Glomerular endothelial cell (primary cell): ENCODE measurements at places on chromosomes 16 and 17.

DNA sequence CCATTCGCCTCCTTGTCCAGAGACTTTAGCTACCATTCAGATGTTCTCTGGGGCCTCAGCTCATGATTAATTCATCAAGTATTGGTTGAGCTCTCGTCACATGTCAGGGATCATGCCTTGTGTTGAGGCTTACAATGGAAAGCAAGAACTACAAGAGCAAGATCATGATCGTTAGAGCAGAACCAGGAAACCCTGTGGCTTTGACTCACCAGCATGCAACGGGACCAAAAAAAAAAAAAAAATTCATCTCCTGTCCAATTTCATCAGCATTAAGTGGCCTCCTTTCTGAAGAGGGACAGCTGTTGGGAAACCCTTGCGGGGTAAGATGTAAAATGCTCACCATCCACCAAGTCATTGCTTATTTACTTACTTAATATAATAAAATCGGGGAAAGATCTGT, 12.1 kb upstream of the USP10 start:
- no peak for DNase-seq

DNA sequence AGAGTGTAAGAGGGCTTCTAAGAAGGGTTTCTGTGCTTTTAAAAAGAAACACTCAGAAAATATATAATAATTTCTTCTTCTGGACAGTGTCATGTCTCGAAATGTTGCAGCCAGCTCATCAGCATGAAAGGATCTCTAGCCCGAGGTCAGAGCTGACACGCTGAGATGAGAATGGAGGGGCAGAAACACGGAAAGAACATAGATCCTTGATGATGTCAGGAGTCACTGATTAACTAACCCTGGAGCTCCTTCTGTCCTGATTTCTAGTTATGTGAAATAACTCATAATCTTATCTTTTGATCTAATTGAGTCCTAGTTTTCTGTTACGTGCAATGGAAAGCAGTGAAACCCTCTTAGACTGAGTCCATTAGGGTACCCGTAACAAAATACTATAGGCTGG, 10.3 kb upstream of the TOX3 start:
- DNase-seq: no peak

DNA sequence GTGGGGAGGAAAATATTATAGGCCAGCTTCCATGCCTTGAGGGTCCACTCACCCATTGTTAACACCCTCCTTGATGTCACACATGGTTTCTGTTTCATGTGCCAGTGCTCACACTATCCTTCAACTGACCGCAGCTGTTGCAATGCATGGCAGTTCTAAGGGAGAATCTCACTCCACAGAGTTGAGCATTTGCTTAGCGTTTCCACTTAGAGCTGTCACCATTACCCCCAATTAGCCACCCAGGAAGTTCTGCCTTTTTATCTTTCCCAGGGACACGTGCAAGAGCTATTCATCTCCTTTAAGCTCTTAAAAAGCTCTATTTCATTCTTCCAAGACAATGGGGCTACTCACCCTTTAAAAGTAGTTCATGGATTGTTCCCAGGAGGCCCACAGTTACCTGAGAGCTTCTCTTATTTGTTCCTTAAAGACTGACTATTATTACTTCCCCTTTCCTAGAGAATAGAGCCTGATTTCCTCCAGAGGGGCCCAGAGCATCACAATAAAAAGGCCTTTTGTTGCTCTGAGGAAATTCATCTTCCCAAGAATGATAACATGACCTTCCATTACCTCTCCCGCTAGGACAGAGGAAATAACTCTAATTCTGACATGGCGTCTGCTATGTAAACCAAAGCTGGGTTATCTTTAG, 126.8 kb downstream of the CACNG3 start:
- DNase-seq: no peak

DNA sequence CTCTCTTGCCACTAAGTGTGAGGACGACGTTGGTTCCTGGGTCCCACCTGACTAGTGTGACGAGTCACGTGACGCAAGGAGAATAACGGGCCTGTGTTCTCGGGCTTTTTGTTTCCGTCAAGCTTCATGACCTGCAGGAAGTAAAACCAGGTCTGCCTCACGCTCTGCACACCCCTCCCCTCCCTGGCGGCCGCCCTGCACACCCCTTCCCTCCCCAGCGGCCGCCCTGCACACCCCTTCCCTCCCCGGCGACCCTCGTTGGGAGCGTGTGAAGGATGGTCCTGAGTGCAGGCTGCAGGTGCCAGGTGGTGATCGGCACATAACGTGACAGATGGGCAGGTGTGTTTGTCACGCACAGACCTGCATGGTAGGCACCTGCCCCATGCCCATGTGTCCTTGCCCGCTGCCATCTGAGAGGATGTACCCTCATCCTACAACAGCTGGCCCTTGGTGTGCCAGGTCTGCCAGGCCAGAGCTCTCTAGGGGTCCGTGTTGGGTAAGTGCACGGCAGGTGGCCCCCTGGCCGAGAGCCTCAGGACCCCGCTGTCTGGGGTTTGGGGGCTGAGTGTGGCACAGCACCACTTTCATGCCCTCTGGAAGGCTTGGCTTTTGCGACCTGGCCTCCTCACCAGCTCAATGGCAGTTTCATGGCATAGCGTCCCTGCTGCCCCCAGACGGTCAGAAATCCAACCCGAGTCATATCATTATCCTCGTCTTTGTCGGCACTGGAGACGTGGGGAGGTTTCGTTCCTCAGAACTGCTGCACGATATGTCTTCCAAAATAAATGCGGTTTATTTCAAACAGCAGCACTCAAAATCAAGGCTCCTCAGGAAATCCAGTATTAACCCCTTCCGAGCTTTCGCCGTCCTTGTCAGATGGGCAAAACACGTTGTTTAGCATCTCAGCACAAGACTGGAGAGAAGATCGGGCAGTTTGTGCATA, 191.8 kb upstream of the CHMP6 start:
- DNase-seq: no peak

GRCh38 chr16:78985716-78986605, 614.6 kb downstream of the MAF start:
- no peak for DNase-seq

- DNase-seq: no peak
Measured at GRCh38 chr17:71970312-71970711, 150.5 kb upstream of the SOX9 start.

DNA sequence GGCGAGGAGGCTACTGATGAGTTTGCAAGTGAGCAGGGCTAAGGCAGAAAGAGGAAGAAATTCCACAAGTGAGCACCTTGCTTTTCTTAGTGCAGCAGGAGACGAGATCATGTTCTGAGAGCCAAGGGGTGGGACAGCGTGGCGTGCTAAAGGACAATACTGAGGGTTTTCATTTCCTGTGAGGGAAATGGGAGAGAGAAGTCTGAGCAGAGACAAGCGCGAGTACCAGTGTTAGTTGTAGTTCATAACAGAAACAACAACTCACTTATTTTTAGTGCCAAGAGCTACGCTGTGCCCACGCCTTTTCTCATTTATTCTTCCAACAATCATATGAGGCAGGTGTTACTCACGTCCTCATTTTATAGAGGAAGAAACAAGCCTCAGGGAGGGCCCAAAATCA, 2.3 kb downstream of the SPACA3 start:
- DNase-seq: no peak

DNA sequence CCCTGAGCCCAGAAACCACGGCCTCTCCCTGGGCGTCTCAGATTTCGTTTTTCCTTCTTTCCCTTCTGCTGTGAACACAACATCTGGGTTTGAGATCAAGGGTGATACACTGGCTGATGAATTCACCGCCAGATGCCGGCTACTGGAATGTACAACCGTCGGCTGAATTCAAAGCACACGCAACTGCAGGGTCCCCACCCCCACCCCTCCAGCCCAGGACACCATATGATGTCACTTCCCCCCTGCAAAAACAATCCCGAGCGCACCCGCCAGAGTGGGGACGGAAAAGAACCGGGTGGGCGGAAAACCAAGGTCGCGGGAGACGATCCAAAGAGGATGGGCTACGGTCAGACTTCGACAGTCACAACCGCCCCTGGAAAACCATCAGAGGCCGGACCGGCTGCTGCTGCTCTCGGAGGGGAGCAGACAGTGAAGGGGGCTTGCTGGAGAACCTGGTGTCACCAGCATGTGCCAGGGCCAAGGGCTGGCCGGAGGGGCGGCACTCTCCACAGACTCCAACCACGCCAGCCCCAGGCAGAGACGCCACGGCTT, 23.3 kb downstream of the CEP295NL start:
- no peak for DNase-seq

DNA sequence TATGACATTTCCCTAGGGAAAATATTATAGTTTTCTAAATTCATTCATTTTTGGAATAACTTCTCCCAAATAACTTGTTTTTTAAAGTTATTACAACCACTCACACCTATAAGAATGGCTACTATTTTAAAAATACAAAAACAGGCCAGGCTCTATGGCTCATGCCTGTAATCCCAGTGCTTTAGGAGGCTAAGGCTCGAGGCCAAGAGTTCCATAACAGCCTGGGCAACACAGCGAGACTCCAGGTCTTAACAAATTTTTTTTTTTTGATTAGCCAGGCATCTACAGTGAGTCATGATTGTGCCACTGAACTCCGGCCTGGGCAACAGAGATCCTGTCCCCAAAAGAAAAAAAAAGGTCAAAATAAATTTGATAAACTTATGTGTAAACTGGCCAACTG, 43.6 kb upstream of the YPEL2 start:
- no peak for DNase-seq

GRCh38 chr17:81621494-81622130, 15.3 kb downstream of the NPLOC4 start:
- no peak for DNase-seq

DNA sequence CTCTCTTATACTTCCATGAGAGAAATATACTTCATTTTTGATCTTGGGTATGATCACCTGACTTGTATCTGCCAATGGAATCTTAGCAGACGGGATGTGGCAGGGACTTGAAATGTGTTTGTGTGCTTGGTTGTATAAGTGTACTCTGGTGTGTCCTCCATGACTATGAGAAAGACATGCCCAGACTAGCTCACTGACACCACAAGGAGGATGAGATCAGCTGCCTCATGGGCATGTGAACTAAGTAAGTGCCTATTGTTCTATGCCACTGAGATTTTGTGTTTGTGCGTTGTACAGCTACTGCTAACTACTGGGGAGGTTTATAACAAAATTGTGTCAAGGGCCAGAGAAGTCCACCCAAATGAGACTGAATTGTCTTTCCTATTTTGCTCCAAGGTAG, 402.2 kb upstream of the SALL1 start:
- no peak for DNase-seq

GRCh38 chr17:41394254-41394996, 3.0 kb downstream of the KRT31 start:
- DNase-seq: no peak

GRCh38 chr17:51653878-51654277, 393.5 kb downstream of the UTP18 start:
- no peak for DNase-seq

GRCh38 chr17:57914273-57915142, 40.7 kb downstream of the CUEDC1 start:
- no peak for DNase-seq

DNA sequence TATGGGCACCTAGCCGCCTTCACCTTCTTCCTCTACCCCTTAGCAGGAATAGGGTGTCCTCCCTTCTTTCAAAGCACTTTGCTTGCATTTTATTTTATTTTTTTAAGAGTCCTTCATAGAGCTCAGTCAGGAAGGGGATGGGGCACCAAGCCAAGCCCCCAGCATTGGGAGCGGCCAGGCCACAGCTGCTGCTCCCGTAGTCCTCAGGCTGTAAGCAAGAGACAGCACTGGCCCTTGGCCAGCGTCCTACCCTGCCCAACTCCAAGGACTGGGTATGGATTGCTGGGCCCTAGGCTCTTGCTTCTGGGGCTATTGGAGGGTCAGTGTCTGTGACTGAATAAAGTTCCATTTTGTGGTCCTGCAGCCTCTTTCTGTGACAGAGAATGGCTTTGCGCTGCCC, 4.6 kb downstream of the TMUB2 start:
- no peak for DNase-seq

DNA sequence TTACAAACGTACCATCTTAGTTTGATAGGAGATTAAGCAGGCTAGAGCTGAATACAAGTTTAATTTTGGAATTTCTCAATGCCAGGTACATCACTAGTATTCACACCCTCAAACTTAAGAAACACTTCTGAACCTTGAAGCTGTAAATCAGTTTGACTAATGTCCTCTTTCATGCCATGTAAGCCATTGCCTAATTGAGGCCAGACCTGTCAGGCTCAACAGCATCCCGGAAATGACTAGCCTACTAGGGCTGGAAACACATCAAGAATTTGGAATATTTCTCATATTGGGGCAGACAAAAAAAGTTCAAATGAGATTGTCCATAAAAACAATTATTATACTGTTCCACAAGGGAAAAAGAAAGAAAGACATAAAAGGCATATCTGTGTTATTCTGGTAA, 1.7 kb downstream of the USP32 start:
- no peak for DNase-seq

DNA sequence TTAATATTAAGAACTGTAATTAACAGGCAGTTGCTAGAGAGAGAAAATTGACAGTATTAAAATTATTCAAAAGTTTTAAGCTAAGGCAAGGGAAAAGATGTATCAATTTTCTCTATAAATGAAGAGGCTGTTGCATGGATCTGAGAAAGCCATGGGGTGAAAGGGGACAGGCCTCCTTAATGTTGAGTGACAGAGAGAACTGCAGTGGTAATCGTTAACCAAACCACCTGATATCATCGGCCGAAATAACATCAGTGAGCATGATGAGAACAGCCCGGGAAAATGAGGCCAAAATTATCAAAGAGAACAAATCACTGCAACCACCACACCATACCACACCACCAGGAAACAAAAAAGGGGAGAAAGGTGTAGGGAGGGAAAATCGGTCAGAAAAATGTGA, 3.6 kb downstream of the ZNF423 start:
- DNase-seq: no peak

DNA sequence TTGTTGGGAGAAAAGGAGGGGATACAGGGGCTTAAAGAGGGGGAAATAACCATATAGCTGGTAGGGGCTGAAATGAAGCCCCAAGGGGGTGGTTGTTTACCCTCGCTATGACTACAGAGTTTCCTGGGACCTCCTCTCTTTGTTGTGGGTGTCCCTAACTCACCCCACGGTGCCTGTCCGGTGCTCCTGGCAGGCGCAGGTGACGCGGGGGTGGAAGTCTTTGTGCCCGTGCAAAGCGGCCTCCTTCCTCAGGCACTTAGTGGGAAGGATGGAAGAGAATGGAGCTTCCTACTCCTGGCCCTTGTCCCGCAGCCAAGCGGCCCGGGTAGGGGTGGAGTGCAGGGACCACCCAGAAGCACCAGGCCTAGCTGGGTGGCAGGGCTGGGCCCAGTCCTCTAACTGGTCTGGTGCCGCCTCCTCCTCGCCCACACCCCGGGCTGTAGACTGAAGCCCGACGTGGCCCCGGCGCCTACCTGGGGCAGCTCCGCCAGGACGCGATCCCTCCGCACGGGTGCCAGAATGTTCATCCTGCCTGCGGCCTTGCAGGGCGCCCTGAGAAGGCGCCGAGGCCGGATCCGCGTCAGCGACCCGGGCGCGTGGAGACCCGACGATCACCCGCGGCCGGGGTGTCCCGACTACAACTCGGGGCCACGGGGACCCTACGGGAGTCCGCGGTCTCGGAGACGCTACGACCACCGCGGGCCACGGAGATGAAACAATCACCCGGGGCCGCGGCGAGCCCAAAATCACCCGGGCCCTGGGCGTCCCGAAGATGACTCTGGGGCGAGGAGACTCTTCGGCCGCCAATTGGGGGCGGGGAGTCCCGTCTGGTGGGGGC, 709 bp downstream of the RAB34 start:
- no peak for DNase-seq

- DNase-seq: no peak
Measured at GRCh38 chr16:24673155-24673554, 56.3 kb upstream of the TNRC6A start.

GRCh38 chr16:3771513-3771912, 54.2 kb upstream of the TRAP1 start:
- DNase-seq: no peak
